ENCODE measurements at places on chromosomes 7 and 10. TPM values are rescaled to one million over a fixed set of nuclear protein-coding genes. Genes with fewer than 3 reads are reported as not detected.

DNA sequence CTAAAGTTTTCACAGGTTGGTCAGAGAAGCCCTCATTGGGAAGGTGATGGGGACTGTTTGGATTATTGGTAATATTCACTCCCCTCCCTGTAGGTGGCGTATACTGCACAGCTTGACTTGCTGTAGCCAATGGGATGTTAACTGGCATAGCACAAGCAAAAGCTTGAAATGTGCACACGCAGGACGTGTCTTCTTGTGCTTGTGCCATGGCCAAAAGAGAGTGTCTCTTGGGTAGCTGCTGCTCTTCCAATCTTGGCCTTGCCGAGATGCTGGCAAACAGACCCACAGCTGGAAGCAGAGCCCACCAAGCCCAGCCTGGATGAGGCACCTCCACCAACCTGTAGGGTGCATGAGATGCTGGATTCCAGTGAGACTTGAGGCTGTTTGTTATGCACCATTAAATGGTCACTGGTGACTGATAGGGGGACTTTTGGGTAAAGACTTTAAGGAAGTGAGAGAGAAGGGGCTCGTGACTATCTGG lies 266.0 kb downstream of the GRID1 start:
- no peaks in the 10 kb centered on the region for H3K27me3 ChIP-seq
- H3K36me3 ChIP-seq, result no peaks in the 10 kb centered on the region
- no peak overlapping the region for H3K4me3 ChIP-seq
- H3K4me1 ChIP-seq, result no peaks in the 10 kb centered on the region

DNA sequence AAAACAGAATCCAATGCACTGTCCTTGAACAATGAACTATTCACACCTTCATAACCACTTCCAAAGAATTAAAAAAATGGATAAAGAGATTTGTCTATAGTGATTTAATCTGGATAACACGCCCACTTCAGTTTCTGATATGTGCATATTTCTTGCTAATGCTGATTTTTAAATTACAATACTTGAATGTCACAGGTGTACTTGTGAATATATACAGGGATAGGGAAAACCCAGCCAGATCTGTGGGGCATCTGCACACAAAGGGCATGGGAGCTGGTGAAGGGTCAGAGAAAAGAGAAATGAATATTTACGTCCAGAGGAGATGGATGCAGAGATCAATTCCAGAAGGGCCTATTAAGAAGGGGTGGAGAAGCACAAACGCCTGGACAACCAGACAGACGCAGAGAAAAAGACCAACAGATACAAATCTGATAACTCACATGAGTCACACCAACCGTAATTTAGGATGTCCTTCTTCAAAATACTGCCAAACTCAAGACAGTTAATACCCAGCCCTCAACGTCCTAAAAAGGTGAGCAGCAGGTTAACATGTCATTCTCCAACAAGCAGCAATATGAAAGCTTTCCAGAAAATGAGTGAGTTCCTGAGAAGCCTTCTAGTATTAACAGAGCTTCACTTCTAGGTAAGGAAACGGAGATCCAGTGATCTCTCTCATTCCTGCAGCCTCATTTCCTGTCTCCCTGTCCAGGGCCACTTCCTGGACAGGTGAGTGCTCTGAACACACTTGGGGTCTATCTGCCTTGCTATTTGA lies 41.9 kb downstream of the PIP4K2A start:
- no peaks in the 10 kb centered on the region for H3K27me3 ChIP-seq
- no peak overlapping the region for H3K27ac ChIP-seq

The SHH gene
- 0.78 TPM for total RNA-seq

DNA sequence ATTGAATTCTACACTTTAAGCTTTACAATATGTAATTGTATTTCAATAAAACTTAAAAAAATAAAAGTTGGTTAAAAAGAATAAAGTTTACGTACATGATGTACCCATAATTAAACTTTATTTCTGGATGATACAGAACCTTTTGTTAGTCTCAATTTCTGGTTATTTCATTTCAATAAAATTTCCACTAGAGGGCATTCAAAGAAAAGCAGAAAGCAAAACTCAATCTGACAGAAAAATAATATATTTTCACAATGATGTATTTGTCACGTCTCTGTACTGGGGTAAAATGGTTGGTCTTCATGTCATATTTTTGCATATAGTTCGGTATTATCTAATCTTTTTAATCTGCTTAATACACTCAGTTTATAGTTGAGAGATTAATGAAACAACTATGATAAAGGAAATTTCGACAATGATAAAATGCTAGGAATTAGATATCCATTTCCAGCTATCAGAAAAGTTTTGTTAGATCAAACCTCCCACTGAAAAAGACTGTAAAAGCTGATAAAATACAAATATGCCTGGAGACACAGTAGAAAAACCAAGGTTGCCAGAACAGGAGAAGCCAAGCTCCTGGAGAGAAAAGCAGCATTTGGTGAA lies 27.4 kb downstream of the ASZ1 start:
- H3K36me3 ChIP-seq, result no peaks in the 10 kb centered on the region
- peak overlapping the region; percentile 47 for H3K27ac ChIP-seq
- no peaks in the 10 kb centered on the region for H3K27me3 ChIP-seq
- no peak for DNase-seq

GRCh38 chr7:135690566-135690965 lies 28.3 kb downstream of the STMP1 start:
- no peaks in the 10 kb centered on the region for H3K4me1 ChIP-seq
- no peaks in the 10 kb centered on the region for H3K36me3 ChIP-seq
- no peak overlapping the region for H3K27ac ChIP-seq
- H3K4me3 ChIP-seq, result no peak overlapping the region

The SH2D4B gene
- not detected for total RNA-seq

GRCh38 chr10:109173121-109173520 lies 750.2 kb downstream of the XPNPEP1 start:
- no peaks in the 10 kb centered on the region for H3K36me3 ChIP-seq
- no peak overlapping the region for H3K27ac ChIP-seq
- no peak for DNase-seq
- H3K4me3 ChIP-seq, result no peak overlapping the region
- no peaks in the 10 kb centered on the region for H3K27me3 ChIP-seq
- H3K4me1 ChIP-seq, result no peaks in the 10 kb centered on the region
